ENCODE measurements at places on chromosomes 7 and 10. TPM values are rescaled to one million over a fixed set of nuclear protein-coding genes. Genes with fewer than 3 reads are reported as not detected.
A peak's percentile ranks its signal among the peaks of the same experiment; 100 is the strongest.

DNA sequence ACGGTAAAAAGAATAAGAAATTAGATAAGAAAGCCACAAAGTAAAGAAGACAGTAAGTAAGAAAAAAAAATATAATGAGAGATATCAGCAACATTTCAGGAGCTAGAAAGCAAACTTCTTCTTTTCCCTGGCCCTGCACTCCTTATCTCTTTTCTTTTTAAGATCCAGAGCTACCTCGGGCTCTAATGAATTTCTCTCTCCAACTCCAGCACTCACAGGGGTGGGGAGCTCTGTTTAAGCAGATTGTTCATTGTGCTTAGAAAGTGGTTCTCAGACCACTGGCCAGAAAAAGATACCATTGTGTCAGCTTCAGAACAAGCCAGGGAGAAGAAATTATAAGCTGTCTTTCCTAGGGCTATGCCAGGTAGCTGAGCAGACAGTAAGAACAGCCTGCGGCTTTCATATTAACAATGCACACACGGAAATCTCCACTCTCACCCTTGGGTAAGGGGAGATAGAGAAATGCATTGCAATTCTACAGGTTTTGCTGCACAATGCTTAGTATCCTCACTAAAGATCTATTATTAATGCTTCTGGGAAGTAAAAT, 19.3 kb downstream of the OR2F1 start:
- no peak for DNase-seq

DNA sequence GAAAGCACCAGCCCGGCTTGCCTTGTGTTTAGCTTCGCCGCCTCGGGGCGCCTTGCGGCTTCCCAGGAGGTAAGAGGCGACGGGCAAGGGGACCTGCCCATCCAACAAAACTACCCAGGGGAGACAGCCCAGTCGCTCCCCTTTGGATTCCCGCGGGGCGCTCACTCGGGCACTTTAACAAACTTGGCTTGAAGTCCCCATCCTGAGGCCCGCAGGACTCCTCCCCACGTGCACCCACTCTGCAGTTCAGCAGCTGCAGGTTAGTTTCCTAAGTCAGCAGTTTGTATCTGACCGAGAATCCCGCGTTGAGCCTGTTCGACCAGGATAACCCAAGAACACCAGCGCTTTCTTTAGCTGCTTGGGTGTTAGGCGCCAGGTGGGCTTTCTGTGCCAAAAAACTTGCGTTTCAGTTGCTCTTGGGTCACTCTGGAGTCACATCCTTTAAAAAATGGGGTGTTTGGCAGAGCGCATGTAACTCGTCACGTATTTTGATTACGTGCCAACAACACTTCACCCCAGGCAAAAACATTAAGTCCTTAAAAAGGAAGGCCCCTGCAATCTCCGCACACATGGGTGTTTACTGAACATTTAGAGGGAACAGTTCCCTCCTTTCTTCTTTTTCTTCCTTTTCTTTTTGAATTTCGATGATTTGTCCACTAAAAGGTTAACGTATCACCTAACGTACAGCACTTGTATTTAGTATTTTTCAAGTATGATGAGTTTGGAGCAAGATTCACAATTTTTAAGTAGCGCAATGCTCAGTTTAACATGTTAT, 876 bp downstream of the DNAH11 start:
- no peak for DNase-seq

- DNase-seq = no peak
Observed at GRCh38 chr10:110502851-110503301, 5.2 kb downstream of the DUSP5 start.

DNA sequence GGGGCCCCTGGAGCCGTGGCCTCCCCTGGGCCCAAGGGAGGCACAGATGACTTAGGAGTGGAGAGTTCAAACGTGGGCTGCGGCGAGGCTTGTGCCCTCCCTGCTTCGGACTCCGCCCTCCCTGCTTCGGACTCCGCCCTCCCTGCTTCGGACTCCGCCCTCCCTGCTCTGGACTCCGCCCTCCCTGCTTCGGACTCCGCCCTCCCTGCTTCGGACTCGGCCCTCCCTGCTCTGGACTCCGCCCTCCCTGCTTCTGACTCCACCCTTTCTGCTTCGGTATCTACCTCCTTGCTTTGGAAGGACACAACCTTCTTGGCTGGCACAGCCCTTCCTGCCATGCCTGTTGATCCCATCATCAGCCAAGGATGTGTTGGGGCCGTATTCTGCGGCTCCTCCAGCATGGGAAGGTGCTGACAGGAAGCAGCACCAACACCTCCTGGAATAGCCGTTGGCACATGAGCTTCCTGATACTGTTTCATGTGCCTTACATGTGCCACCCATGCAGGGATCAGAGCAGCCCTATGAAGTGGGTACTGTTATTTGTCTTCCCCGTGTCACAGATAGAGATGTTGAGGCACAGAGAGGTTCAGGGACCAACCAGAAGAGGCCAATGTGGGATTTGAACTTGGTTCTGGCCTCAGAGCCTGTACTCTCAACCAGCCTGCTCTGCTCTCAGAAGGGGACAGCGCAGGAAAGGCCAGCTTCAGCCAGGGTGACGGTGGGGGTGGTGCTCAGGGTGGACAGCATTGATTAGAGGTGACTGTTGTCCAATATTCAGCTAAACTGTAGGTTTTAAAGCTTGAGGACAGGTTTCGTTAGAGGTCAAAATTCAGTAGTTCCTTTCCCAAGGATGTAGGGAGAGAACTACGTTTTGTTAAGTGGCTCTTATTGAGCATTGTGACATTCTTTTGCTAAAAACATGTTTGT, 114.5 kb downstream of the NKX6-2 start:
- peak; percentile 54 for DNase-seq

DNA sequence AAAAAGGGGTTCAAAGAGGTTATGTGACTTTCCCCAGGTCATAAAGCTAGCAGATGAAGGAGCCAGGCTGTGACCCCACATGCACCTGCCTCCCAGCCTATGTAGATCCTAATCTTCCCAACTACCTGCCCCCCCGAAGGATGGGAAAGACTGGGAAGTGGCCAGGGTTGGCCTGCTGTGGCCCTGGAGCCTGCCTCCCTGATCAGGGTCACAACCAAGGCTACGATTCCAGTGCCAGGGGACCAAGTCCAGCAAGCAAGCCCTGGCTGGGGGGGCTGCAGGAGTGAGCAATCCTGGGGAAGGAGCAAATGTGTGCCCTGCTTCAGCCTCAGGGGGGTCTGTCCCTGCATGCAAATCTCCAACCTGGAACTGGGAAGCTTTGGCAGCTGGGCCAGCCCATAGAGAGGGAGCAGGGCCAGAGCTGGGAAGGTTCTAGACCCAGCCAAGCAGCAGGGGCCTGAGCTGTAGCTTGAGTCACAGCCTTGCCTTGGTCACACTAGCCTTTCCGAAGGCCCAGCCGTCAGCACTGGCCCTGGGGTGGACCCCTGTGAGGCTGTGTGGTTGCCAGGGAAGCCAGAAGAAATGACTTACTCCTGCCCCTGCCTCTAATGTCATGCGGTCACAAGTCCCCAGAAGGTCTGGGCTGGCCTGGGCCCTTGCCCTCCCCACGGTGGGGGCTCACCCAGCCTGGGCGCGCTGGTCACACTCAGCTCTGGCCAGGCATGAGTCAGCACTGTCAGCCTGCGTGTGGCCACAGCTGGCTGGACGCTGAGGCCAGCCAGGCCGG, 96.4 kb upstream of the ZMIZ1 start:
- no peak for DNase-seq

DNA sequence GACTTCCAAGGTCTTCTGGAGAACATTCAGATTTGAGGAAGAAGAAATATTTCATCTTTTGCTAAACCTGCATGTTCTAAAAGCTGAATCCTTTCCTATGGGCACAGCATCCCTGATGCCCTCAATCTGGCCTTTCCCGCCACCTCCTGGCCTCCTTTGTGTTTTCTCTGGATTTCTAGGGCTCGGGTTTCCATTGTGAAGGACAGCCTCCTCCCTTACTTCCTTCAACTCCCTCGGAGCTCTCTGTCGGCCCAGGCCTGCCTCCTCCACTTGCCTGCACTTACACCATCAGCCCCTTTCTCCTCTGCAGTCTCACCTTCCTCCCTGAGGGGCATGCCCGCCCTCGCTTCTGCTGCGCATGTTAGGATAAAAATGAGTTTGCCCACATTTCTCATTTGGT, 75.4 kb downstream of the WIPF3 start:
- DNase-seq = no peak

DNA sequence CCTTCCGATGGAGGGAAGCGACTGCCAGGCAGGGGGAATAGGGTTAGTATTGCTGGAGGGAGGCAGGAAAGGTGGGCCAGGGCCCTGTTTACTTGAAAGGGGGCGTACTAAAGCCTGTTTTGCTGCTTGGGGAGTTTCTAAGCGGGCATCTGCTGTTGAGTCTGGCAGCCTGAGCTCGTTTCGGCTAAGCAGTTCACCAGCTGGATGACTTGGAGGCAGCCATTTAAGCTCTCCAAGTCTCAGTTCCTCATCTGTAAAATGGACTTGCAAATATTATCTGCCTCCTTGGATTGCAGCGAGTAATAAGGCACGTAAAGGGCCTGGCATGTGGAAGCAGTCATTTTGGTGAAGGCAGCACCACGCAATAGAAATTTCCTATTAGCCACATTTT, 44.0 kb downstream of the LDB3 start:
- no peak for DNase-seq

DNA sequence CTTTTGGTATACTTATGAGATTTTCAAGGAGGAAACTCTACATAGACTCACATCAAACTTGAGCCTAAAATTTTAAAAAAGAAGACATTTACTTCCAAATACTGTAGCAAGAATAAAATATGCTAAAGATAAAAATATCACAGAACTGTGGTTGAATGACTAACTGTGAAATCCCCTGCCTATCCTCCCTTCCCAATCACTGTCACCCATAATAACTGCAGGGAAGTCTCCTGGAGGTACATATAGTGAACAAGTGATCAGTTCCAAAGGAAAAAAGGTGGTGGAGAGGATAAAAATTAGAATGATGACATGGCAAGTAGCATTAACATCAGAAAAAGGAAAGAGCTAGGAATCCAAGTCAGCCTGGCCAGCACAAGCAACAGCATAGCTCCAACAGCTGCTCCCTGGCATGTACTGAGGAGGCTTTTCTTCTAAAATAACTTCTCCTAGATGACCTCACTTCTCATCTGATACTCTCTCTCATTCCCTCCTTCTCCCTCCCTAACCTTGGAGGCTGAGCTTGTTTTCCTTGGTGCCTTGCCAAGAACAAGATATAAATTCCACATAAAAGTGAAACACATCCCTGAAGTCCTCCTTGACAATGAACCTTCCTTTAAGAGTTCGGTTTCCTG, 124.0 kb downstream of the IQUB start:
- no peak for DNase-seq

DNA sequence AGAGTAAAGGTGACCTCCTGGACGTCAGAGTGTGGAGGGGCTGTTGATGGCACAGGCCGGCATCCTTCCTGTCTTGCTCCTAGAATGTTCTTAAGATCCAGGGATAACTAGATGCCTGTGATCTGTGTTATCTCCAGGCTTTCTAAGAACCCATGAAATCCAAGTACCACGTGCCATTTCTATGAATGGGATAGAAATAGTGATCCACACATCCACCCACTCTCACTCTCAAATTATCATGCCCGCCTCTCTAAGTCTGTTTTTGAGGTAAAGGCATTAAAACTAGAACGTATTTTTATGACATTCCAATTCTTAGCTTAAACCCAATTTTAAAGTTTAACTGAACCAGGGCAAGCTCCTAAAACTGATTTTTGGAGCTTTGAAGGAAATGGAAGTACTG, 622.5 kb downstream of the PARD3 start:
- no peak for DNase-seq

DNA sequence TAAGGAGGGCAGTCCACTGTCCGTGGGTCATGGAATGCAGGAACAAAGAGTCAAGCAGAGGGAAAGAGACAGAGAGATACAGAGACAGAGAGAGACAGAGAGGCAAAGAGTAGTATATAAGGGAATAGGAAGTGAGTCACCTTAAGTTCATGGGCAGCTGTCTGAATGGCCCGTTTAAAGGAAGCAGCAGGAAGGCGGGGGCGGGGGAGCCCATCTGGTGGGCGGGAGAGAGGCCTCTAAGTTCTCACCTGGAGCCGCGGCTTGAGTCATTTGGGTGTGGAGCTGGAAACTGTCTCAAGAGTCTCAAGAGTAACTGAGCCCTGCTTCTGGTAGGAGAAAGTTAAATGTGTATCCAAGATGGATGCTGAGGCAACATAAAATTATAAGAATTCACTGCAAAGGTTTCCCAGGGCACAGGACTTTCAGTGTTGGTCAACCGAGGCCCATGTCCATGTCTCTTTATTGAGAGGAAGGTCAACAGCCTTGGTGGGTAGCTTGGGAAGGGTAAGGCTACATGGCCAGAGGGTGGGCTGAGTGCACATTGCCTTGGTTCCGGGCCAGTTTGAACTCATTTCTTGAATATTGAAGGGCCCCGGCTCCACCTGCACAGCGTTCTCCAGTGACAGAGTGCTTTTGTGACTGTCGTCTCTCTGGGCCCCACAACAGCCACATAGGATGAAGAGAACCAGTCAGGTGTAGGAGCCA, 85.5 kb upstream of the CACUL1 start:
- no peak for DNase-seq

- no peak for DNase-seq
Observed at GRCh38 chr10:118394301-118395200, 52.4 kb upstream of the FAM204A start.

DNA sequence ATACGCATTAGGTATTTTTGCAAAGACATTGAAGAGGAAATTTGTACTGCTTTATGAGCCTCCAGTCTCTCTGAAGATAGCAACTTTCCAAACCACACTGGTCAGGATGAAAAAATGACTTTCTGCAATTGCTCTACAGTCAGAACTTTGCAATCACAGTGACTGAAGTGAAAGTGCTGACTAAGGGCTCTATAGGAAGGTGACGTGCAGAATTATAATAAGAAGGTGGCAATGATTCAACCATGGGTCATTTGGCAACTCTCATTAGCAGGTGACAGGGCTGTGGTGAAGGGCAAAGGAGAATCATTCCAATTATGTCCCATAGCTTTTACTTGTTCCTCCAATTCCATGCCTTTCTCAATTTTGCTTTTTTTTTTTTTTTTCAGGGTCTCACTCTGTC, 311.0 kb downstream of the ANKRD30A start:
- no peak for DNase-seq

GRCh38 chr10:47408606-47409005, 24.5 kb upstream of the ZNF488 start:
- DNase-seq = no peak

- DNase-seq = no peak
Observed at GRCh38 chr10:113485736-113486135, 67.1 kb upstream of the HABP2 start.

DNA sequence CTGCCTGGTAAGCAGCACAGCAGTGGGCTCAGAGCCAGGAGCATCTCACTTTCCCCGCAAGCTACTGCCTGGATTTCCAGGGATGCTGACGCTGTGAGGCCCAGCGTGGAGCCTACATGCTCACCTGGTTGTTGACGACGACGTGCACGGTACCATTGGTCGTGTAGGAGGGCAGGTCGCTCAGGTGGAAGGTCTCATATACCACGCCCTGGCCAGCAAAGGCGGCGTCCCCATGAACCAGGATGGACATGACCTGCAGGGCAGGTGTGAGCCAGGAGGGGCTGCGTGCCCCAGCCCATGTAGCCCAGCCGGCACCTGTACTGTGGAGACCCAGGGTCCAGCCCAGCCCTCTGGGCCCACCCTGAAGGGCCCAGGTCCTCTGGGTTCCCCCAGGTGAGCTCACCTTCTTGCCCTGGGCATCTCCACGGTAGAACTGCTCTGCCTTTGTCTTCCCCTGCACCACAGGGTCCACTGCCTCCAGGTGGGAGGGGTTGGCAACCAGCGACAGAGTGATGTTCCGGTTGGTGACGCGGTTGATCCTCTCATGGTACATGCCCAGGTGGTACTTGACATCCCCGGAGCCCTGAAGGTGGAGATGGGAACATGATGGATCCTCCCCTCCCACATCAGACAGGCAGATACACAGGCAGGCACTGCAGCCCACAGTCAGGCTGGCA, 15.4 kb downstream of the OGDHL start:
- no peak for DNase-seq

Gene OPN1SW
- total RNA-seq = not detected

Gene WDR11
- 72.5 TPM for total RNA-seq

Gene CD36
- not detected for total RNA-seq

Gene NANOS1
- 0.56 TPM for total RNA-seq

Gene SEMA3A
- total RNA-seq = 5.0 TPM
